ENCODE measurements at places on chromosomes 6 and 20. TPM values are rescaled to one million over a fixed set of nuclear protein-coding genes. Genes with fewer than 3 reads are reported as not detected.

The TFAP2D gene
- not detected for polyA plus RNA-seq

The CRYBG1 gene
- 0.64 TPM for polyA plus RNA-seq

The GMNN gene
- polyA plus RNA-seq = 15.6 TPM

The CD24 gene
- polyA plus RNA-seq = 0.59 TPM

The SLC13A3 gene
- 0.29 TPM for polyA plus RNA-seq

The LIN28B gene
- not detected for polyA plus RNA-seq

The ALDH5A1 gene
- polyA plus RNA-seq = 1.9 TPM

The GRM4 gene
- polyA plus RNA-seq = not detected

The MAS1 gene
- polyA plus RNA-seq = not detected

The PNLDC1 gene
- 0.09 TPM for polyA plus RNA-seq

The LPA gene
- not detected for polyA plus RNA-seq

The RNF144B gene
- polyA plus RNA-seq = 8.3 TPM

The C20orf141 gene
- polyA plus RNA-seq = not detected

The ZFP64 gene
- 2.0 TPM for polyA plus RNA-seq

The TBC1D7 gene
- 17.3 TPM for polyA plus RNA-seq

The SEL1L2 gene
- 0.95 TPM for polyA plus RNA-seq

The NT5DC1 gene
- polyA plus RNA-seq = 11.8 TPM

The CCDC170 gene
- 0.13 TPM for polyA plus RNA-seq

The HLA-DPB1 gene
- polyA plus RNA-seq = 18.7 TPM

The CUTA gene
- polyA plus RNA-seq = 94.7 TPM

The GLP1R gene
- 0.39 TPM for polyA plus RNA-seq

The AGPAT4 gene
- polyA plus RNA-seq = 1.2 TPM

The HS3ST5 gene
- polyA plus RNA-seq = not detected

The RHAG gene
- polyA plus RNA-seq = 0.95 TPM

The ACTR5 gene
- polyA plus RNA-seq = 5.4 TPM

The VGLL2 gene
- not detected for polyA plus RNA-seq
